Midbrain (tissue), 1 donor: ENCODE measurements at places on chromosomes 7 and 10.

DNA sequence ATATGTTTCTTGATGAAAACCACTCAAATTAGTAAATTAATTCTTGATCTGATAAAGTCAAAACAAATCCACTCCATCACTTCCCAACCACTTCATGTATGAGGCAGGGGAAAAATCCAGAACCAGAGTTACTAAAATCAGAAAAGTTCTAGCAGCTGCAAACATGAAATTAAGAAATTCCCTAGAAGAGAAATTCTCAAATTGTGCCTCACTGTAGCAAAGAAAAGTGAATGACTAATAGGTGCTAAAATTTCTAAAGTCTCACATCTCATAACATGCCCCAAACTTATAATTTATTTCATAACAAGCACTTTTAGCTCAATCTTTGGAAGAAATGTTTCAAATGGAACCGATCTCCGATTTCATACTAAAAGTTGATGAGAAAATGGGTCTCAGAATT, 345.0 kb upstream of the AOAH start:
- no peak for DNase-seq

DNA sequence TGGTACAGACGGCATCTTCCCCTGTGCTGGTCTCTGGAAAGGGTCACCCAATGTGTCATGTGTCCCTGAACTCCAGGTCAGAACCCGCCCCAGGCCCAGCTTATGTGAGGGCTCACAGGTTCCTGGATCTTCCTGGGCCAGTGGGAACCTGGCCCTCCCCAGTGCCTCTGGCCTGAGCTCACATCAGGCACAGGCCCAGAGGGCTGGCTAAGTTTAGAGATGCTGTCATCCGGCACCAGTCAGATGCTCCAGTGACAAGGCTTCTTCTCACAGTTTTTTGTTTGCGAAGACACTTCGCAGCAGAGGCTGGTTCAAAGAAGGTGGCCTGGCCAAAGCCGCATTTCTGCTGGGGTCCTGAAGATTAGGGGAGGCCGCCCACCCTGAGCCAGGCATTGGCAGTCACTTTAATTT, 11.8 kb downstream of the CAMK2B start:
- DNase-seq, result no peak

DNA sequence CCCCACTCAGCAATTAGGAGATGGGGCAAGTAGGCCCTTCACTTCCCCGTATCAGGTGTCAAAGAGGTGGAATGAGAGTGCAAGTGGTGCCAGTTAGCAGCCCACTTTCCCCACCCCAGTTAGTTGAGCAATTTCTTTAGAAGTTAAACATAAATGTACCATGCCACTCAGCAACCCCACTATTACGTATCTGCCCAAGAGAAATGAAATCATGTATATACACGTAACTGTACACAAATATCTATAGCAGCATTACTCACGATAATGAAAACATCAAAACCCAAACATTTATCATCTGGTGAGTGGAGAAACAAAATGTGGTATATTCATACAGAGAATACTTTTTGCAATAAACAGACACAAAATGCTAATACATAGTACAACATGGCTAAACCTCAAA, 50.4 kb downstream of the IMMP2L start:
- no peak for DNase-seq

DNA sequence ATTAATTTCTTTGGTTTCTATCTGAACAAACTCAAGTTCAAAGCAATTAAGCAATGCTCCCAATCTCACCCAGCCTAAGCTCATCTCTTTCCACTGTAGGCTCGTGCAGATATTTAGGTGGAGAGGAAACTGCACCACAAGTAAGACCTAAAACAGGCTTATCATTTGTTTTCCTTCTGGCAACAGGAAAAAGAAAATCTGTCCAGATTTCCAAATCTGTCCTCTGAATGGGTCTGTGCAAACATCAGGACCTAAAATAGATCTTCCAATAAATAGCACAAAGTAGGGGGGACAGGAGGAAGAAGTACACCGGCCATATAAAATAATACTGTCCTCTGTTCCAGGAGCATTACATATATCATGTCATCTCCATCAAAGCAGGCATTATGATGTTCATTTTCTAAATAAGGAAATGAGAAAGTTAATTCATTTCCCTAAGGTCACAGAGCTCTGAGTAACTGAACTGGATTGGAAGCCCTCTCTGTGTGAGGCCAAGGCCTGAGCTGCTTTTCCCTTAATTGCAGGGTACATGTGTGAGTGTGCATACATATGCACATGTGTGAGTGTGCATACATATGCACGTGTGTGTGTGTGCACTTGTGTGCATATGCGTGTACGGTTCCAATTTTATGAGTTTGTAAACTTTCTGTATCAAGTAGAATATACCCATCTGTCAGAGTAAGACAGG, 92.8 kb upstream of the PARD3 start:
- DNase-seq, result no peak

GRCh38 chr7:22686620-22687019, 40.4 kb upstream of the IL6 start:
- no peak for DNase-seq

- no peak for DNase-seq
These were observed 22.2 kb downstream of the PITRM1 start for GRCh38 chr10:3150366-3150765.

DNA sequence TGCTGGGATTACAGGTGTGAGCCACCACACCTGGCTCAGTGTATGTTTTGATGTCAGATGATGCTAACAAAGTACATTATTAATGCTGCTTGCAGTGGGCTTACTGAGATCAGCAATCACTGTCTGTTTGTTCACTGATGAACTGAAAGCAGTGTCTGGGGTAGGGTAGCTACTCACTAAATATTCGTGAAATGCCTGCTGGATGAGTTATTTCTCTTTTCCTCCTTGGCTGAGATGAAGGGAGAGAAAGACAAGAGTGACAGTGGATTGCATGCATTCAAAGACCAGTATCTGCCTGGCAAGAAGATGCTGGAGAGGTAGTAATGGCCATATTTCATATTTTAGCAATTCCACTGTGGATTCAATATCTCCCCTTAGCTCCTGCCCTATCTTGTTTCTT, 32.3 kb downstream of the FAM107B start:
- DNase-seq, result no peak

- DNase-seq, result no peak
These were observed 1.1 kb downstream of the EFCAB10 start for GRCh38 chr7:105580022-105580740.

- DNase-seq, result no peak
These were observed 160.2 kb upstream of the SVIL start for GRCh38 chr10:29794776-29795611.

GRCh38 chr7:45021604-45022296, 21.7 kb downstream of the CCM2 start:
- DNase-seq, result no peak
